ENCODE measurements at places on chromosomes 11 and 22. TPM values are rescaled to one million over a fixed set of nuclear protein-coding genes. Genes with fewer than 3 reads are reported as not detected.

The DEUP1 gene
- total RNA-seq = under 0.01 TPM

The PRG3 gene
- total RNA-seq = not detected

The DDT gene
- 83.4 TPM for total RNA-seq

The PANX2 gene
- 0.29 TPM for total RNA-seq

The SMC1B gene
- not detected for total RNA-seq

The TMEM191C gene
- total RNA-seq = 0.59 TPM

The PATE4 gene
- total RNA-seq = not detected

The NAP1L4 gene
- 87.8 TPM for total RNA-seq

The ADAMTS8 gene
- under 0.01 TPM for total RNA-seq

The LDLRAD3 gene
- 8.5 TPM for total RNA-seq

The CYP2D6 gene
- total RNA-seq = 0.36 TPM

The PGA4 gene
- total RNA-seq = not detected

The SGSM1 gene
- not detected for total RNA-seq

The C22orf31 gene
- total RNA-seq = not detected

The INPP5J gene
- total RNA-seq = 0.36 TPM

The TMEM86A gene
- total RNA-seq = 4.1 TPM

The SLC6A5 gene
- not detected for total RNA-seq

The SERPING1 gene
- 47.7 TPM for total RNA-seq

The TRPM5 gene
- total RNA-seq = under 0.01 TPM

The MPPED2 gene
- total RNA-seq = 1.2 TPM

The SLC22A6 gene
- total RNA-seq = not detected

The OR51I1 gene
- not detected for total RNA-seq

The C22orf23 gene
- 0.72 TPM for total RNA-seq

The VSIG2 gene
- total RNA-seq = not detected

The MN1 gene
- total RNA-seq = 6.2 TPM

The MRGPRE gene
- under 0.01 TPM for total RNA-seq

The TSKU gene
- total RNA-seq = 24.2 TPM

The FOLR2 gene
- total RNA-seq = not detected

The FXYD2 gene
- total RNA-seq = not detected

The SYCE3 gene
- total RNA-seq = not detected

The OR10D3 gene
- total RNA-seq = not detected

The OR2AG2 gene
- 0.36 TPM for total RNA-seq

The OR6A2 gene
- total RNA-seq = 0.59 TPM

The SORL1 gene
- 0.36 TPM for total RNA-seq

The APOBEC3B gene
- 0.36 TPM for total RNA-seq

The FAM111B gene
- total RNA-seq = 0.72 TPM

The PATE3 gene
- not detected for total RNA-seq

The ST14 gene
- under 0.01 TPM for total RNA-seq

The LRRC56 gene
- 0.88 TPM for total RNA-seq

The TMEM191B gene
- total RNA-seq = 1.2 TPM

The FJX1 gene
- 10.3 TPM for total RNA-seq

The NTM gene
- 92.8 TPM for total RNA-seq

The BRSK2 gene
- not detected for total RNA-seq

The GRAMD1B gene
- 16.8 TPM for total RNA-seq

The SLC29A2 gene
- 0.29 TPM for total RNA-seq

The PIH1D2 gene
- 2.9 TPM for total RNA-seq

The ZNF280B gene
- 1.5 TPM for total RNA-seq

The LIF gene
- total RNA-seq = 3.2 TPM

The TMEM45B gene
- not detected for total RNA-seq

The RIC3 gene
- total RNA-seq = not detected

Measured in osteoblast (primary cell).